ENCODE measurements at places on chromosomes 4 and X.

DNA sequence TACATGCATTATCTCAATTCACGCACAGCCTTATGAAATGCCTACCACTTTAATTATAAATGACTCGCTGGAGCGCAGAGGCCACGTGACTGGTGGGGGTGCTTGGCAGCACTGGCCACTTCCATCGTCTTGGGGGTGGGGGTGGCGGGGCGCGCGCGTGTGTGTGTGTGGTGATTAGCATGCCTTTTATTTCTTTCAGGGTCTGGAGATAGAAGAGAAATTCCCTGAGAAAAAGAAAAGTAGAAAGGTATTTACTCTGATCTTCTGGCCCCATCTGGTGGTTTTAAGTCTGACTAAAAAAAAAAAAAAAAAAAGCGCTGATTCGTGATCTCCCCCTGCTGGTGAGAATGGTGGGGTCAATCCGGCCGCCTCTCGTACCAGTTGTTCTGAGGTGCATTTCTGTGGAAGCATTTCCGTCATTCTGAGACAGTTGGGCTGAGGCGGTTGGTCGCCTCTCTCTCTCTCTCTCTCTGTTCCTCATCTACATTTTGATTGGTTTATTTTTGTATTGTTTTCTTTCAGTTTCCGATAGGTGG, at the start of gene CCNB3:
TSS of gene CCNB3 (plus strand) at position 402 of the 536 bp plus-strand sequence. CDS start 80,399 bp downstream, outside the sequence.
- peak; percentile 19 for DNase-seq

DNA sequence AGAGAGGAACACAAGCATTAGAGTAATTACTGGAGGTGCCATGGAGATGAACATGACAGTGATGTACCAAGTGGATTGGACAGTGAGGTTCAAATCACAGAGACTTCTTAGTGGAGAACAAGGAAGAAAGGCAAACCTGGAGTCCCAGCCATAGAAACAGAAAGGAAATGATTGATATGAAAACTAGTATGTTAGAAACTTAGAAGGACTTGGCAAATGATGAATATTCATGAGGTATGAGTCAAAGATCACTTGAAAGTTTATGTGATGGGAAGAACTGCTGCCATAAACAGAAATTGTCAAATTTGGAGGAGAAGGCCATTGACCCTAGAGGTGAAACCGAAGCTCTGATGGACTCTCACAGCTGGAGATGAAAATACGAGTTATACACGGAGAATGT, 88.2 kb downstream of the PHOX2B start:
- no peak for DNase-seq

GRCh38 chr4:108110450-108110849, 58.3 kb downstream of the LEF1 start:
- DNase-seq = no peak

DNA sequence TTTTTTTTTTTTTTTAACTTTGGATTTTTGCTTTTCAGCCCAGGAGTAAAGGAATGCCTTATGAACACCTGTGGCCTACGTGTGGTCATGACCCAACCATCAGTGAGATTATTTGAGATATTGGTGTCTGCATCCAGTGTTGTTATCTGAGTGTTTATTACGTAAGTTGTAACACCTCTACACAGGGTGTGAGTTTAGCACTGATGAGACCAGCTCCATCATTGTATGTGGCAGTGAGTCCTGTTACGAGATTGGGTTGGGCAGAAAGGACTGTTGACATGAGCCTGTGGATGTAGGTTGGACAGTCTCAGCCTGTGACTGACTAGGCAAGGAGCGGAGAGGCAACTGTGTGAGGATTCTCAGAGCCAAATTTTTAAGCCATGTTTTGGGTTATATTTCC, 179.0 kb downstream of the PTTG2 start:
- DNase-seq = no peak

DNA sequence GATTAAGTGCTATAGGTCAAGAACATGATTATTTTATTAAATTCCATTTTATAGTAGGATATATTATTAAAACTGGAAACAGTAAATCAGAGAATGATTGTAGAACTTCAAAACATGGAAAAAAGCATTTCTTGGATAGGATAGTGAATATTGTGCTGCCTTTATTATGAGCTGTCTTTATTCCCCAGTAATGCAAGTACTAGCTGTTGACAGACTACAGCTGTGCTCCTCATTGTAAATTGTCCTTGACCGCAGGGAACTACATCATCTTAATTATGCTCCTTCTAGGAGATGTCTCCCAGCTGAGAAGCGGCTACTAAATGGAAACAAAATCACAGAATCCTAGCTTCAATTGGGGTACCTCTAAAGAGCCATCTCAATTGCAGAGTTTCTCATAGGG, 1457.2 kb upstream of the PCDH7 start:
- no peak for DNase-seq

All from stimulated activated CD4-positive, alpha-beta T cell treated with anti-CD3 and anti-CD28 coated beads, TNF-alpha, amount 100 ng/mL, for 1 hour (primary cell).